ENCODE measurements at places on chromosomes 6 and 20.
A peak's percentile ranks its signal among the peaks of the same experiment; 100 is the strongest.

GRCh38 chr6:15763364-15763763 is 100.5 kb upstream of the DTNBP1 start:
- DNase-seq: no peak

GRCh38 chr6:126804332-126805064 is 314.0 kb upstream of the RSPO3 start:
- no peak for DNase-seq

- no peak for DNase-seq
Measured at GRCh38 chr6:93523365-93523764, 104.0 kb upstream of the EPHA7 start.

DNA sequence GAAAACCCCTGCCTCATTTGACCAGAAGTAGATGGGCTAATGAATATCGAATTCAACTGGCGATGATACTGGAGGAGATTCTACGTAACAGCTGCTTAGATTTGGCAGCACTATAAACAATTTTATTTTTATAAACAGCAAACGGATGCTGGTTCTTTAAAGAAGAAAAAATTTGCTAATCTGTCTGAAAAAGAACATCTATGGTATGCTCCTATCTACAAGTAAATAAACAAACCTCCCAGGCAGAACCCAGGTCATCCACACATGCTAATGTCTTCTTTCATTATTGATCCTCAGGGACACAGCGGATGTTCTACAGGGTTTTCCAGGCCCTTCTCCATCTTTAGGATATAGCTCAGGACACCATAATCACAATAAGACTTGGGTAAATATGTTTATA is 291.3 kb downstream of the ALDH8A1 start:
- no peak for DNase-seq

DNA sequence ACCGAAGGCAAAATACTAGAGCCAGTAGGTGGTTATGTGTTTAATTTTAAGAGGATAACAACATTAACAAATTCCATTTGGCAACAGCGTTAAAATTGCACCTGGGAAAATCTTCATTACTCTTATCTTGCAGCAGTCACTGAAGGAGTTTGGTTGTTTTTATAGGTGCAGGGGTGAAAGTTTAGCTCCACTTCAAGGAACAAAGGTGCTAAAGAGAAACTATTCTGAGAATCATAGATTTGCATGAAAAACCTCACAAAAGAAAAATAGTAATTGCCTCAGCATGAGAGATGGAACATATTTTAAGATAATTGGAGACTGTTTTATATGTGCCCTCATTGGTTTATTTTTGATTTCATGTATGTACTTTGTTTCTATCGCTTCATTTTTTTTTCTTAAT is 444.4 kb downstream of the UTRN start:
- no peak for DNase-seq

GRCh38 chr6:157885211-157885788 is 62.3 kb downstream of the SNX9 start:
- DNase-seq: peak; percentile 62

- no peak for DNase-seq
Measured at GRCh38 chr6:7224731-7225130, 88.3 kb downstream of the SSR1 start.

GRCh38 chr6:24378473-24379097 is 20.7 kb upstream of the DCDC2 start:
- no peak for DNase-seq

- DNase-seq: no peak
Measured at GRCh38 chr6:123288649-123289048, 292.6 kb downstream of the CLVS2 start.

DNA sequence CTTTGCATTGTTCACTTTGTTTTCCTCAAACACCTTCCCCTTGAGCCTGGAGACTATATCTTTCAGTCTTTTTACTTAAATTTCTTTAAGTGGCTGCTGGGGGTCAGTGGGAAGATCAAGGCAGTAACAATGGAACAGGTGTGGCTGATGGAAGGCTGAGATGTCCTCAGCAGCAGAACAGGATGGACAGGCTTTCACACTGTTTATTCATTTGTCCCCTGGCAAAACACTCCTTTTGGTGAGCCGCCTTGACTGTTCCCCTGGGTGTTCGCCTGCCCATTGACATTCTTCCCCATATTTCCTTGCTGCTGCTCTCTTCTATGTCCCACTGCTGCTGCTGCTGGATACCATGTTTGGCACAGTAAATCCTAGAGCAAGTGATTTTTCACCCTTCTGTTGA is 38.1 kb downstream of the RNF144B start:
- no peak for DNase-seq

DNA sequence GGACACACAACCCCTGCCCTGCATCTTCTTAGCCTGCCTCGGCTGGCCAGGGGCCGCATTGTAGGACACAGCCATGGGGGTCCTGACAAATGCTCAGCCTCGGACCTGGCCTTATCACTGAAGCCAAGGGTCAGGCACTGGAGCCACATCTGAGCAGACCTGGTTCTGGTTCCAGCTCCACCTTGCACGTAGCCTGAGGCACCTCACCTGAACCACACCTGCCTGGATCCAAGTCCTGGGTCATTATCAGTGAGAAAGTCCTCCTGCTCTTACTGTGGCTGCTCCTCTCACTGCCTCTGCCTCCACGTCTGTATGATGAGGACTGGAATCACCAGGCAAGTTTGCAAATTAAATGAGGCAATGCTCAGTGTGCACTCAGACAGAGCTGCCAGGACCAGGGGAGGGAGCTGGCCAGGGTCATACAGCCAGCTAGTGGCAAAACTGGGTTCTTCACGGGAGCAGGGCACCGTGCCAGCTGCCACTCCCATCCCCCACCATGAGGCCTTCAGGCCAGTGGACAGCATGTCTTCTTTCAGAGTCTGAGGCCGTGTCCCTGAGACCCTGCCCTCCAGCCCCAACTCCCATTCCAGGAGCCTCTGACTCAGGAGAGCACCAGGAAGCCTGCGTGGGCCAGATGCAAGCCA is 40.2 kb downstream of the MRPL14 start:
- no peak for DNase-seq

DNA sequence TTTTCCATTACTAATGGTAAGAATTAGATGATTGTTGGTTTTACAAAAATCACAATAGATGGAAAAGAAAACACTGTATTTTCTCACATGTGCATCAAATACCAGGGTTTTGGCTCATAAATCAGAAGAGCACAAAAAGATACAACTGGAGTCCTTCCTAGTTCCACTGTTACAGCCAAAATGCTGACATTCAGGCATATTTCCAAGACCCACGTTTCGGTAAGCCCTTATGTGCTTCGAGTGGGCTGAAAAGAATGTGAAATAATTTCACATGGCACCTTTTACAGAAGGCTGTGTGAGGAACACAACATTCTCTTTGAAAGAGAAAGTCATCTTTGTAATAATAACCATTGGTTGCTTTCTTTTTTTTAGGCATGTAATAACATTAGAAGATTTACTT is 326.7 kb upstream of the FLRT3 start:
- no peak for DNase-seq

GRCh38 chr20:63840405-63840828 is 9.4 kb upstream of the ZBTB46 start:
- DNase-seq: no peak

DNA sequence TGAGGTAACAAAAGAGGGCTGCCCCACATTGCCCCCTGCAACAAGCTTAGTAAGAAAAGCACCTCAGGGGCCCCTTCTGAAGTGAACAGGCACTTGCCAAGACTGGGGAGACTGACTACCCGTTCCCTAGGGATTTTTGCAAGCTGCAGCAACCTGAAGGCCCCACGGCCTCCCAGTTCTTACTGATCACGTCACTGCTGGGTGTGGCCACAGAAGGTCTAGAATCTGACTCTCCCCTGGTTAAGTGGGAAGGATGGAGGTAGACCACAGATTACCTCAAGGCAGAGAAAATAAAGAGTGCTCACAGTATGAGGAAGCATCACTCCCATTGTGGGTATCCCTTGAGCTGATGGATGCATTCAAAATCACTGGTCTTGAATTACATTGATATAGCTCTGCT is 201.5 kb upstream of the KCNQ5 start:
- DNase-seq: no peak

DNA sequence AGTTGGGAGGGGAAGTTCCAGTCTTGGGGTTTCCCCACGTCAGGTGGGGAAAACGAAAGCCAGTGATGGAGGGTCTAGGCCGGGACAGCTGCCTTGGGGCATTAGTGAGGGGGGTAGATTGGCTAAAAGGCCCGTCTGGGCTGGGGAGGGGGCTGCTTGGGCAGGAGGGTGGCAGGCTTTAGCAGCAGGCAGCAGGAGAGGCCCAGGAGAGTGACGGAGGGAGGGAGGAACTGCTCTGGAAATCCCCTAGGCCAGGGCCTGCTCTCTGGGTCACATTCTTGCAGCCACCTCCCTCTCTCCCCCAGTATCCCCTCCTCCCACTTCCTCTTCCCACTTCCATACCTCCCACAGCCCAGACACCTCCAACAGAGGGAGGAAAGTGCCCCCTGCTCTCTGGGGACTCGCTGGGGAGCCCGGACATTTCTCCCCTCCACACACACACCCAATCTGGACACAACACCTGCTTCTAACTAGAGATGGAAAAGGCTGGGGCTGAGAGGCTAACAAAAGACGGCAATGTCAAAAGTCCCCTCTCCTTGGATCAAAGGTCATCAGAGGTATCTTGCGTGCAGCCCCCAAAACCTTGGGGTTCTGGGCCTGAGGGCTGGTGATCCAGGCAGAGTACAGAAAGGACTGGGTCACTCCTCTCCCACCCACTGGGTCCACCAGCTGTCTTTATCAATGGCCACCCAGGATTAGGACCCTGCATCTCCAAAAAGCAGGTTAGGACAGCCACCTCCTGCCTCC is 1.8 kb downstream of the NFKBIE start:
- DNase-seq: peak; percentile 57

- no peak for DNase-seq
Measured at GRCh38 chr6:72798196-72798595, 176.3 kb downstream of the KCNQ5 start.

DNA sequence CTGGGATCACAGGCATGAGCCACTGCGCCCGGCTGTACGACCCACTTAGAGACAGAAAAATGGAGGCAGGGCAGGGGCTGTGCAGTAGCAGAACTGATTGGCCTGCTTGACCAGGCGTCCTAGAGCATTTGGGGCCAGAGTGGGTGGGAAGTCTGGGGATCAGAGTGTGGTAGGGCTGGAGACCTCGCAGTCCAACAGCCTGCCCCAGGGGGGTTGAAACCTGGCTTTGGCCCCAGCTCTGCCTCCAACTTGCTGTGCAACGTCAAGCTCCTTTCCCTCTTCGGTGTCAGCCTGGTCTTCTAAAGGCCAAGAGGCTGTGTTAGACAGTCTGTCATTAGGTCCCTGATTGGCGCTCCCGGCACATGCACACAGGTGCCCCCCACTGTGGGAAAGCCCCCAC is 15.3 kb upstream of the SPDEF start:
- DNase-seq: no peak

GRCh38 chr6:130829333-130829910 is 2.2 kb downstream of the SMLR1 start:
- DNase-seq: no peak

DNA sequence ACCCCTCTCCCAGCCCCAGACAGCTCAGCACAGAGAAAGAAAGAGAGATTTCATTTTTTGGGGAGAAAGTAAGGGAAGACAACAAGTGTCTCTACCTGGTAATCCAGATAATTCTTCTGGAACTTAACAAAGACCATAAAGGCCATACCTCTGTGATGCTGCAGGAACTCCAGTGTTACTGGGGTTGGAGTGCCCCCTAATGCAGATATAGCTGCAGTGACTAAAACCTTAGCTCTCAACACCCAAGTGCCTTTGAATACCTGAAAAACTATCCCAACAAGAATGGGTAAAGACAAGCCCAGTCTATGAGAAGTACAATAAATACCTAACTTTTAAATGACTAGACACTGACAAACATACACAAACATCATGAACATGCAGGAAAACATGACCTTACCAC is 365.3 kb upstream of the PTCHD4 start:
- no peak for DNase-seq

DNA sequence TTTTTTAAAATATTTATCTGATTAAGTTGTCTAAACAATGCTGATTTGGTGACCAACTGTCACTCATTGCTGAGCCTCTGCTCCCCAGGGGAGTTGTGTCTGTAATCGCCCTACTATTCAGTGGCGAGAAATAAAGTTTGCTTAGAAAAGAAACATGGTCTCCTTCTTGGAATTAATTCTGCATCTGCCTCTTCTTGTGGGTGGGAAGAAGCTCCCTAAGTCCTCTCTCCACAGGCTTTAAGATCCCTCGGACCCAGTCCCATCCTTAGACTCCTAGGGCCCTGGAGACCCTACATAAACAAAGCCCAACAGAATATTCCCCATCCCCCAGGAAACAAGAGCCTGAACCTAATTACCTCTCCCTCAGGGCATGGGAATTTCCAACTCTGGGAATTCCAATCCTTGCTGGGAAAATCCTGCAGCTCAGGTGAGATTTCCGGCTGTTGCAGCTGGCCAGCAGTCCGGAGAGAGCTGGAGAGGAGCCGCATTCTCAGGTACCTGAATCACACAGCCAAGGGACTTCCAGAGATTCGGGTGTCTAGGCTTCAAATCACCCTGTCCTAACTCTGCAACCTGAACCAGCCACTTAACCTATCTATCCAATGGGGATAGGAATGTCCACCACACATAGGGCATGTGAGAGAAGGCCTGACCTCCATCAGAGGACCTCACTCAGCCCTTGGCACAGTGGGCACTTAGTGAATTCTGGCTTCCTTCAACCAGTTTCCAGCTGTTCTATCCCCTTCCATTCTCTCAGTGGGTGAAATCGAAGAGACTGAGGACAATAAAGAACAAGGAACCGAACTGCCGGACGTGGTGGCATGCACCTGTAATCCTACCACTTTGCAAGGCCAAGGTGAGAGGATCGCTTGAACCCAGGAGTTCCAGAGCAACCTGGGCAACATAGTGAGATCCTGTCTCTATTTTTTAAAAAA is 3.1 kb downstream of the TNF start:
- peak; percentile 60 for DNase-seq

DNA sequence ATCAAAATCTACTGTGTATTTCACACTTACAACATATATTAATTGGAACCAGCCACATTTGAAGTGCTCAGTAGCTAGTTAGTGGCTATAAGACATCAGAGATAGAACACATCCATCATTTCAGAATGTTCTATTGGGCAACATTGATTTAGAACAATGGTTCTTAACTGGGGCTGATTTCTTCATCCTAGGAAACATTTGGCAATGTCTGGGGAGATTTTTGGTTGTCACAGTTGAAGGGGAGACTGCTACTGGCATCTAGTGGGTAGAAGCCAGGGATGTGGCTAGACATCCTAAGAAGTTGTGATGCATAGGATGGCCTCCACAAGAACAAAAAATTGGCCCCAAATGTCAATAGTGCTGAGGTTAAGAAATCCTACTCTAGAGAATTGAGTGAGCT is 132.5 kb downstream of the OLIG3 start:
- DNase-seq: no peak

GRCh38 chr20:37235065-37235464 is 26.5 kb downstream of the GHRH start:
- no peak for DNase-seq

GRCh38 chr6:143270026-143270425 is 180.5 kb downstream of the ADAT2 start:
- no peak for DNase-seq

- no peak for DNase-seq
Measured at GRCh38 chr6:26347699-26348098, 17.3 kb upstream of the BTN3A2 start.

Measured in stimulated activated CD8-positive, alpha-beta memory T cell treated with anti-CD3 and anti-CD28 coated beads, Interleukin-4, amount 100 ng/mL, for 48 hours (primary cell).